Stimulated activated CD8-positive, alpha-beta memory T cell treated with anti-CD3 and anti-CD28 coated beads, Interleukin-4, amount 100 ng/mL, for 48 hours (primary cell): ENCODE measurements at places on chromosomes 5 and 9.

DNA sequence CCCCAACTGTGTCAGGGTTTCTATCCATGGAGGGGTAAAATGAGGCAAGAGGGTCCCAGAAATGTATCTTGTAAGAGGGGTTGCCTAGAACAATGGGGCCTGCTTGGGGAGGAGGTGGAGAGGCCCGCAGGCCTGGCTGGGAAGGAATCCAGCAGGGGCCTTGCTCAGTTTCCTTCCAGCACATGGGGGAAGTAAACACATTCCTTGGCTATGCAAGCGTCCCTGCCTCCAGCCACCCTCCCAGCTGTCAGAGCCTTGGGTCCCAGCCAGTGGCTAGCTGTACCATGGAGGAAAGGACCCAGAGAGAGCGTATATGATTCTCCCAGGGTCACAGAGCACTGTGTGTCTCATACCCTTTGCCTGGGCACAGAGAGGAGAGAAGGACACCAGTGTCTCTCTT lies 71.1 kb upstream of the IL17B start:
- no peak for DNase-seq

GRCh38 chr5:11595045-11595444 lies 309.2 kb downstream of the CTNND2 start:
- DNase-seq, result no peak

DNA sequence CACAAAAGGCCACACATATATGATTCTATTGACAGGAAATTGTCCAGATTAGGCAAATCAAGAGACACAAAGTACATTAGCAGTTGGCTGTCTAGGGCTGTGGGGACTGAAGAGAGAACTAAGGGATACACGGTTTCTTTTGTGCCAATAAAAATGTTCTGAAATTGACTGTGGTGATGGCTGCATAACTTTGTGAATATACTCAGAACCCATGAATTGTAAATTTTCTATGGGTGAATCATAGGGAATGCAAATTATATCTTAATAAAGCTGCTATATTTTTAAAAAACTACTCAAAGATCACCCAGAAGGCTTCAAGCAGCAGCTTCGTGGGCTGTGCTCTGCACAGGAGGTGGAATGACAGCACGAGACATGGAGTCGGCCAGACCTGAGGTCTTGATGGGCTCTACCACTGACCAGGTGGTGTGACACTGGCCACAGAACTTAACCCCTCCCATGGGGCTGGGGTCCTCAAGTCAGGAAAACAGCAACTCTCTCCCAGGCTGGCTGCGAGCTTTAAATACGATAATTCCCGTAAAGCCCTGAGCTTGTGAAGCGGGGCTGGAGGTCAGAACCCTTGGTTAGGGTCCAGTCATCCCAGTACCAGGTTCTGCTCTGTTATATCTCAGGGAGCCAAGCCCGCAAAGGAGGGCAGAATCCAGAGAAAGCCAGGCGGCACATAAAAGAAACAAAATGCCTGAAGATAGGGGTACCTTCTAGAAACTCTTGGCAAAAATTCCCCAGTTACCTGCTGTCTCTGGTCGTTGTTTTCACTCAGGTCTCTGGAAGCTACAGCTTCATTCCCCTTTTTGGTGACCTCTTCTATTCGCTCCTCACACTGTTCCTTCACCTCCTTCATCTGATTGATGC lies 59.1 kb downstream of the GOLM1 start:
- DNase-seq, result no peak

GRCh38 chr5:77333451-77334123 lies 123.1 kb downstream of the PDE8B start:
- no peak for DNase-seq

GRCh38 chr9:76438841-76439588 lies 20.0 kb upstream of the GCNT1 start:
- peak; percentile 43 for DNase-seq

GRCh38 chr5:111278858-111279504 lies 54.8 kb downstream of the CAMK4 start:
- DNase-seq, result peak; percentile 95

GRCh38 chr5:127290019-127290945 lies at the start of gene MEGF10:
TSS of gene MEGF10 (plus strand) at chr5:127290796. CDS start at chr5:127331309, 40,513 bp downstream.
- peak; percentile 53 for DNase-seq

- no peak for DNase-seq
Measured at GRCh38 chr9:5489630-5490490, 20.5 kb upstream of the PDCD1LG2 start.

GRCh38 chr5:143771189-143771588 lies 40.8 kb upstream of the HMHB1 start:
- DNase-seq, result no peak

DNA sequence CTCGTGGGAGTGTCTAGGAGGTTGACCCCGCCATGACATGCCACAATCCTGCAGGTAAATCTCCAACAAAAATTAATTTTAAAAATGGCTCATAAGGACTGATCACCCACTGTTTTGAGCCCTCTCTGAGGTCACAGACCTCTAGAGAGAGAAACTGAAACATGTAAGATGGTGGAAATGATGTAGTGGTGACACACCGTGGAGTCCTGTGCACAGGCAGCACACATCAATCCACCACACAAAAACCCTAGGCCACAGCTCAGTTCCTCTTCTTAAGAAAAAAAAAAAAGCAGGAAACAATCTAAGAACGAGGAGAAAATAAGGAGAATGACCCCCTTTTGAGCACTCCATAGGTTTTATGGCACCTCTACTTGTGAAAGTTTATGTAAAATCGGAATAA lies 93.8 kb upstream of the FAM120A start:
- no peak for DNase-seq

DNA sequence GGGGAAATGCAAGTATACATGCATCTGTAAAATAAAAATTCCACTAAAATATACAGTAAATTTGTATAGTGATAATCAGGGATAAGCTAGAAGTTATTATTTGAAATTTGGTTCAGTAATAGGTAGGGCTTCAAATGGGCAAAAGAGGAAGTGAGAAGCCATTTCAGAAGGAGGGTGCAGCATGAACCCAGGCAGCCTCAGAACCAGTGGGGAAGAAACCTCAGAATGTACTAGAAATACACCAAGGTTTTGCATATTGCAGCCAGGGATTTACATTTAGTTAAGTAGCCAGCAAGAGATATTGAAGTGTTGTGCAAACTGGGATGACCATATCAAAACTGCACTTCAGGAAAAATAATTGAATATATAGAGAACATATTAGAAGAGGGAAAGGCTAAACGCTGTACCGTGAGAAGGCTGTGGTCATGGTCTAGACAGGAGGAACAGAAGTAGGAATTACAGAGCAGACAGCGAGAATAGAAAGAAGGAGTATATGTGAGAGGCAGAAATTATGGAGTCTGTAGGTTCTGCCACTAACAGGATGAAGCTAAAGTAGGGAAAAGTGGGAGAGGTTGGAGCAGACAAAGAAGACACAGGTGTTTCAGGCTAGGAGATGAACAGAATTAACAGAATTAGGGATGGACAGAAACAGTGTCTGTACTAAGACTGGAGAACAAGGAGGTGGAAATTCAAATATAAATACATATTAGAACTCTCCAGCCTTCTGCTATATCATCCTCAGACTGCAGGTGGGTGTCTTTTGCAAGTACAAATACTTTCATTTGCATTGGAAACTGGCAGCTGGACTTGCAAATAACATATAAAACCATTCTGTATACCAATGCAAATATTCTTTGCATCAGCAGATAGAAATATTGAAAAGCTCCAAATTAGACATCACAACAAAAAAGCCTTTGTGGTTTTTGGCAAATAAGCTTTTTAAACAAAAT lies 335.6 kb downstream of the ZNF608 start:
- no peak for DNase-seq

DNA sequence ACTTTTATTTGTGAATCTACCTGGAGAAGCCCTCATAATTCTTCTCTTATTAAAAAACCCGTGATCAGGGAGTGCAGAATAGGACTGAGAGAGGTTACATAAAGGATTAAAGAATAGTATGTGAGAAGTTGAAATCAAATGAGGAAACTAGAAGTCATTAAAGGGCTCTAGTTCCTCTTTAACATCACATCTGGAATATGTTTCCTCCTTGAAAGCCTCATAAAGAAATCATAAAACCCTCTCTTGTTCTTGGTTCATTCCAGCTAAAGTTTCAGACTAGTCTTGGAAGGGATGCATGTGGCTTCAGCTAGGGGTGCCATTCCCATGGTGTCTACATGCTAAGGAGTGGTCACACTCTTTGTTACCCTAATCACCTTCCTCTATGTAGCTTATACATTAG lies 5.7 kb upstream of the C5orf46 start:
- DNase-seq, result no peak

DNA sequence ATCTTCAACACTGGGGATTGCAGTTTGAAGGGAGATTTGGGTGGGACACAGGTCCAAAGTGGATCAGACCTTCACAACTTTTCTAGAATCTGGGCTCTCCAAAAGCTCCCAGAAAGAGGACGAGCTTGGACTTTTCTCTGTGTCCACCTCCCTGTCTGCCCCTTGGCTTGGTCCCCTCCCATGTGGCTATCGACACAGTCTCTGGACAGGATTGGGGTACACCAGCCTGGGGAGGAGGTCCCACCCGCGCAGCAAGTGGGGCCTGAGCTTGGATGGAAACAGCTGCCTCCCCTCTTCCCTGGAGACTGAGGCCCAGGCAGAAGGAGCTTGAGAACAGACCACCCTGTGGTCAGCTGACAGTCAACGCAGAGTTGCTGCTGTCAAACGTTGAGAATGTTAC lies 84.6 kb upstream of the FCN1 start:
- no peak for DNase-seq

DNA sequence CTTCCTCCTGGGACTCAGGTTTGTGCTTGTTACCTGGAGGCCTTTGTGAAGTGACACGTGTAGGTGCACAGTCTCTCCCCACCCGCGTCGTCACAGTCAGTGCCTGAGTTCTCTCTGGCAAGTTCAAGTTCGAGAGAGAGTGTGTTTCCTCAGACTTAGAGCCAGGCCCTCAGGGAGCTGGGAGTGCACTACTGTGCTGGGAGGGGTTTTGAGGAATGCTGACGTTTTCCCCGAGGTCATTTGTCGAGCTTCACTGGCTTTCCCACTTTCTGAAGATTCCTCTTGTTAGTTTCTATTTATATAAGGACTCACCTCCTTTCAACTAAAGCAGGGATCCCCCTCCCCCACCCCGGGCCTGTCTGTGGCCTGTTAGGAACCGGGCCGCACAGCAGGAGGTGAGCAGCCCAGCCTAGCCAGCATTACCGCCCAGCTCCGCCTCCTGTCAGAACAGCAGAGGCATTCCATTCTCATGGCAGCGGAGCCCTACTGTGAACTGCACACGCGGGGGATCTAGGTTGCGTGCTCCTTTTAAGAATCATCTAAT lies 209.2 kb downstream of the DIRAS2 start:
- DNase-seq, result no peak

DNA sequence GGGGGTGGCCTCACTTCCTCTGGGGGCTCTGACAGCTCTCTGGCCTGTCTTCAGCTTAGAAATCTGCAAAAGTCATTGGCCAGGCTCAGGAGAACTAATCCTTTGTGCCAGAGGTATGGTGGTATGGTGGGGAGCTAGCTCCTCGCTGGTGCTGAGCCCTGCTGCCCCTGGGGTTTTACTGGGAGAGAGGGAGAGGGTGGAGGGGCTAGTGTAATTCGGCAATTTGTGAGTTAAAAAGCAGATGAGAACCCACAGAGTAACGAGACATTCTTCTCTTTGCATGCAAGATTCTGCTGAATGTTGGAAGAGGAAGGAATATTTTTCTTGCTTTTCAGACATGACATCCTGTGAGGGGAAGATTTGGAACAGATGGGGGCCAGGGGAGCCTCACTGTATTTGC lies 65.5 kb upstream of the SPRY4 start:
- no peak for DNase-seq

GRCh38 chr5:17411436-17412402 lies 86.3 kb upstream of the TAF11L2 start:
- no peak for DNase-seq

DNA sequence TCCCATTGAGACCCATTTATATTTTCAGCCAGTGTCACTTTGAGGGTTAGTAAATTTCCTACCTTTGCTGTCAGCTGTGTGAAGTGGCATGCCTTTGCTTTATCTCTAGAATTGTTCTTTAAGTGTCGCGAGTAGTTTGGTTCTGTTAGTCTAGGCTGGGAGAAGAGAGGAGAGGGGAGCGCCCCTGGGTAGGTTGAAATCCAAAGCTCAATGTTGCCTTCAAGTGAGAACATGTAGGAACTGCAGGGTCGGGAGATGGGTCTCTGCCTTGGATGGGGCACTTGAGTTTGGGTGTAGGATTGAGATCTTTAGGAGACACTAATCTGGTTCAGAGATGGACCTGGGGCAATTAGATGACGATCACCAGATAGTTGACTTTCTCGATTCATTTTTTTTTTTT lies 46.3 kb downstream of the STC2 start:
- no peak for DNase-seq

GRCh38 chr5:158958021-158958994 lies 141.4 kb downstream of the EBF1 start:
- no peak for DNase-seq
